ENCODE measurements at places on chromosomes 16 and 17. TPM values are rescaled to one million over a fixed set of nuclear protein-coding genes. Genes with fewer than 3 reads are reported as not detected.

Gene ACE
- total RNA-seq, result not detected

Gene TTLL6
- total RNA-seq, result not detected

Gene NMRAL1
- 53.6 TPM for total RNA-seq

Gene PHOSPHO1
- total RNA-seq, result not detected

Gene GSDMA
- 4.5 TPM for total RNA-seq

Gene TNFRSF13B
- total RNA-seq, result not detected

Gene IRX3
- not detected for total RNA-seq

Gene TLCD2
- total RNA-seq, result 0.13 TPM

Gene SNAI3
- total RNA-seq, result 14.3 TPM

Gene TNS4
- 9.0 TPM for total RNA-seq

Gene ITGA3
- total RNA-seq, result 7.9 TPM

Gene SCPEP1
- total RNA-seq, result 13.7 TPM

Gene CIITA
- 23.6 TPM for total RNA-seq

- no peaks in the 10 kb centered on the region for H3K27me3 ChIP-seq
- H3K27ac ChIP-seq, result peak overlapping the region; percentile 72
- peak overlapping the region; percentile 1 for H3K4me3 ChIP-seq
These were observed 239.9 kb downstream of the PRKCA start for GRCh38 chr17:66542129-66542966.

DNA sequence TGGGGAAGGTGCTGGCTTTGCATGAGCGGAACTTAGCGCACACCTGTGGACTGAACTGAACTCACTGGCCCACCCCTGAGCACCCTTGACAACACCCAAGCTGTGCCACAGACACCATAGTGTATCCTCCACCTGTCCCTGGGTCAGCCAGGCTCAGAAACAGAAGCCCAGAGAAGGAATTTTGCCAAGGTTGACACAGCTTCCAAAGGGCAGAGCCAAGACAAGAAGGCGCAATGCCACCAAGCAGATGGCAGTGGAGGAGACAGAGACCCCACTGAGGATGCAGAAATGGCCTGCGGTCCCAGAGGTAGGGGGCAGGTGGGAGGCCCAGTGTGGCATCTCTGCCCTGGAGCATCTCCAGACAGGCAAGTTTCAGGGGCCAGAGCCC lies 169.0 kb downstream of the ENGASE start:
- DNase-seq, result no peak
- no peaks in the 10 kb centered on the region for H3K4me1 ChIP-seq
- H3K4me3 ChIP-seq, result no peak overlapping the region
- H3K27me3 ChIP-seq, result no peaks in the 10 kb centered on the region

- no peaks in the 10 kb centered on the region for H3K27me3 ChIP-seq
- DNase-seq, result no peak
- H3K27ac ChIP-seq, result no peak overlapping the region
- no peak overlapping the region for H3K4me3 ChIP-seq
- peaks cover 3% of the 10 kb centered on the region for H3K4me1 ChIP-seq
These were observed 80.2 kb downstream of the CACNG1 start for GRCh38 chr17:67124450-67125148.

- no peak overlapping the region for H3K27ac ChIP-seq
- no peak for DNase-seq
- H3K27me3 ChIP-seq, result peaks cover 5% of the 10 kb centered on the region
- H3K4me1 ChIP-seq, result peaks cover 15% of the 10 kb centered on the region
- no peak overlapping the region for H3K4me3 ChIP-seq
These were observed 39.1 kb downstream of the SRL start for GRCh38 chr16:4202615-4203345.

GRCh38 chr17:64009571-64010402 lies 10.6 kb downstream of the ICAM2 start:
- DNase-seq, result no peak
- H3K36me3 ChIP-seq, result peaks cover 23% of the 10 kb centered on the region
- peaks cover 42% of the 10 kb centered on the region for H3K4me1 ChIP-seq

DNA sequence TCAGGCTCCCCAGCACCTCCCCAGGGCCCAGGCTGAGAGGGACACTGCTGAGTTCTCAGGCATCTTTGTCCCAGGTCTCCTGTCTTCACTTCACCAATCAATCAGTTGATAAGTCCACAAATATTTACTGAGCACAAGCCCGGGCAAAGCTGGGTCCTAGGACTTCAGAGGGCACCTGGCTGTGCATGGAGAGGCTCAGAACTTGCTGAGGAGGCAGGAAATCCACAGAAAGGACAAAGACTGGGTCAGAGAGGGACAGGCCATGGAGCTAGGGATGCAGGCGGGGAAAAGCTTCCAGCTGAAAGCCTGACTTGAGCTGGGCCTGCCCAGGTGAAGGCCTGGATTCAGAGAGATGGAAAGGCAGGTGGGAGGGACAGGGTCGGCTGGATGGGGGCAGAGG lies 33.2 kb upstream of the C1QL1 start:
- H3K27ac ChIP-seq, result no peak overlapping the region
- H3K4me3 ChIP-seq, result no peak overlapping the region
- H3K27me3 ChIP-seq, result peaks cover 15% of the 10 kb centered on the region
- no peaks in the 10 kb centered on the region for H3K4me1 ChIP-seq
- DNase-seq, result no peak

DNA sequence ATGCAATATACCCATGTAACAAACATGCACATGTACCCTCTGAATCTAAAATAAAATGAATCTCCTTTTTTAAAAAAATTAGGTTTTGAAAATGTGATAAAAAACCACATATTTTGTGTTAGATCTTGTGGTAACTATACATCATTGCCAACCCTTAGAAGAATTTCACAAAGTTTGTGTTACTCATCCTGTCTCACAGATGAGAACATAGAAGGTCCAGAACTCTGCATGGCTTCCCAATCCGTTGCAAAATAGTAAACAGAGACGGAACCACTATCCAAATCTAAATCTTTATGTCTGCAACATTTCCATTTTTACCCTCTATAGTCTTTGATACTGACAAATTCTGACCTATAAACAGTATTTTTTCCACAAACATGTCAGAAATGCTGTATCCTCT lies 759.9 kb downstream of the KCNJ2 start:
- H3K4me3 ChIP-seq, result no peak overlapping the region
- no peaks in the 10 kb centered on the region for H3K4me1 ChIP-seq
- no peaks in the 10 kb centered on the region for H3K27me3 ChIP-seq
- DNase-seq, result no peak
- H3K36me3 ChIP-seq, result no peaks in the 10 kb centered on the region
- H3K27ac ChIP-seq, result no peak overlapping the region

GRCh38 chr17:51251010-51251409 lies 8.8 kb downstream of the MBTD1 start:
- no peak overlapping the region for H3K27ac ChIP-seq
- peaks cover 31% of the 10 kb centered on the region for H3K36me3 ChIP-seq
- DNase-seq, result no peak

GRCh38 chr17:33447090-33447489 lies 154.0 kb upstream of the ASIC2 start:
- H3K36me3 ChIP-seq, result no peaks in the 10 kb centered on the region
- no peaks in the 10 kb centered on the region for H3K4me1 ChIP-seq
- no peak overlapping the region for H3K27ac ChIP-seq
- no peak overlapping the region for H3K4me3 ChIP-seq

GRCh38 chr17:6706499-6706898 lies 6.7 kb downstream of the SLC13A5 start:
- H3K4me3 ChIP-seq, result no peak overlapping the region
- peaks cover 8% of the 10 kb centered on the region for H3K4me1 ChIP-seq
- H3K36me3 ChIP-seq, result no peaks in the 10 kb centered on the region
- H3K27me3 ChIP-seq, result peaks cover 27% of the 10 kb centered on the region

DNA sequence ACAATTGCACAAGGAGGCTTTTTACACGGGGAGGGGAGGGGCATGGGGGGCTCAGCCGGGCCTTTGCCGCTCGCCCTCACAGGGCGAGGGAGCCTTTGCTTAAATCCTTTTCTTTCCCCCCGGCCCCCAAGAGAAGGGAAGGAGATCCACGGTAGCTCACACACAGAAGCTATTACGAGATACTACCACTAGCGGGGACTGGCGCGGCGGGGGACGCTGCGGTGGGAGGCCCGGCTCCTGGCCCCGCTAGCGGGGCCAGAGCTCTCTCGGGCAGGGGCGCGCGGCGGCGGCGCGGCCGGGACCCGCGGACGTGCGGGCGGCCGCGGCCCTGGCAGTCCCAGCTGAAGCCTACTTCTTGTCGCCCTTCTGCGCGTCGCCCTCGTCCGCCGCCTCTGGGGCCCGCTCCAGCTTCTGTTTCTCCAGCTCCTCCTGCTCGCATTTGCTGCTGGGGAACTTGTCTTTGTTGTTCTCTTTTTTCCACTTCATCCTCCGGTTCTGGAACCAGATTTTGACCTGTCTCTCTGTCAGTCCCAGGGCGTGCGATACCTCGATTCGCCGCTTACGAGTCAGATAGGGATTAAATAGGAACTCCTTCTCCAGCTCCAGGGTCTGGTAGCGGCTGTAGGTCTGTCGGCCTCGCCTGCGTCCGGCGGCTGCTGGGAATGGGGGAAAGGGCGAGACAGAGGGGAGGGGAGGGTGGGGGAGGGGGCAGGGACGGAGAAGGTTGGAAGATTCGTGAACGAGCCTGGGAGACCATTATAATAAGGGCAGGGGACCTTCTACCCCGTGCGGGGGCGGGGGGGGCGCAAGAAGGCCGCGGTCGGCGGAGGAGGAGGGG lies 2.0 kb downstream of the HOXB8 start:
- peak overlapping the region; percentile 41 for H3K27ac ChIP-seq
- peaks cover 49% of the 10 kb centered on the region for H3K4me1 ChIP-seq
- peaks cover 75% of the 10 kb centered on the region for H3K27me3 ChIP-seq
- H3K4me3 ChIP-seq, result peak overlapping the region; percentile 66

DNA sequence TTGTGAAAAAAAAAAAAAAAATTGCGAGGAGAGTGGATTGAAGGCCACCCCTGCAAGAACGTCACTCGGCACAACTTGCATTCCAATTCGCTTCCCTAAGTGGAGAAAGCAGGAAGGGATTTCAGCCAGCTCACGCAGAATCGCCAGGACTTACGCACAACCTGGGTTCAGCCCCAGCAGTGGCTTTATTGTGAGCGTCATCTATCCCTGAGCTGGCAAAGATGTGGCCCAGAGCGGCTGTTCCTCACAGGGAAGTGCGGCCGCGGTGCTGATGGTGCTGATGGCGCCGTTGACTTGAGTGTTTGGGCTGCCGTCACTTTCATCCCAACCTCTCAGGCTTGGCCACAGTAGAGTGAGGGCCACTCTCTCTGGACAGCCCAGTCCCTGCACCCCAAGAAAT lies 197.6 kb downstream of the NTN1 start:
- no peaks in the 10 kb centered on the region for H3K4me1 ChIP-seq
- H3K27ac ChIP-seq, result no peak overlapping the region
- no peak overlapping the region for H3K4me3 ChIP-seq
- H3K36me3 ChIP-seq, result peaks cover 5% of the 10 kb centered on the region
- no peak for DNase-seq

- DNase-seq, result no peak
- no peaks in the 10 kb centered on the region for H3K36me3 ChIP-seq
- peaks cover 33% of the 10 kb centered on the region for H3K27me3 ChIP-seq
- no peaks in the 10 kb centered on the region for H3K4me1 ChIP-seq
- no peak overlapping the region for H3K4me3 ChIP-seq
- no peak overlapping the region for H3K27ac ChIP-seq
These were observed 166.3 kb upstream of the FOXF1 start for GRCh38 chr16:86343796-86344585.

DNA sequence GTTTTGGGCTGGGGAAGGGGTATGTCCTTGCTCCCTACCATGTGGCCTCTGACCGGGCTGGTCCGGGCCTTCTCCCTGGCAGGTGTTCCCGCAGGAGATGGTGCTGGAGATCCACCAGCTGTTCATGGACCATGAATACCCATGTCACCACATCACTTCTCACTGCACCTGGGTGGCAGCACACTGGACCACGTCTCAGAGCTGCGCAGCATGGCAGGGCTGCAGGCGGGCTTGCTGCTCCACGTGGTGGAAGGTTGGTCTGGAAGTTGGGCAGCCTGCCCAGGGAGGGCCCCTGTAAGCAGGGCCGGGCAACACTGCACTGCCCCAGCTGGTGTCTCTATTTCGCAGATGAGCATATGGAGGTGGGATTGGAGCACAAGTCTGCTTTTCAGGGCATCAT lies 169.5 kb upstream of the ZNF267 start:
- DNase-seq, result no peak
- H3K27me3 ChIP-seq, result no peaks in the 10 kb centered on the region
- peaks cover 64% of the 10 kb centered on the region for H3K36me3 ChIP-seq
- no peak overlapping the region for H3K4me3 ChIP-seq
- H3K27ac ChIP-seq, result no peak overlapping the region

GRCh38 chr16:17368446-17368845 lies 102.3 kb downstream of the XYLT1 start:
- no peaks in the 10 kb centered on the region for H3K27me3 ChIP-seq
- peaks cover 65% of the 10 kb centered on the region for H3K36me3 ChIP-seq
- peak overlapping the region; percentile 80 for H3K4me3 ChIP-seq
- peaks cover 95% of the 10 kb centered on the region for H3K4me1 ChIP-seq

DNA sequence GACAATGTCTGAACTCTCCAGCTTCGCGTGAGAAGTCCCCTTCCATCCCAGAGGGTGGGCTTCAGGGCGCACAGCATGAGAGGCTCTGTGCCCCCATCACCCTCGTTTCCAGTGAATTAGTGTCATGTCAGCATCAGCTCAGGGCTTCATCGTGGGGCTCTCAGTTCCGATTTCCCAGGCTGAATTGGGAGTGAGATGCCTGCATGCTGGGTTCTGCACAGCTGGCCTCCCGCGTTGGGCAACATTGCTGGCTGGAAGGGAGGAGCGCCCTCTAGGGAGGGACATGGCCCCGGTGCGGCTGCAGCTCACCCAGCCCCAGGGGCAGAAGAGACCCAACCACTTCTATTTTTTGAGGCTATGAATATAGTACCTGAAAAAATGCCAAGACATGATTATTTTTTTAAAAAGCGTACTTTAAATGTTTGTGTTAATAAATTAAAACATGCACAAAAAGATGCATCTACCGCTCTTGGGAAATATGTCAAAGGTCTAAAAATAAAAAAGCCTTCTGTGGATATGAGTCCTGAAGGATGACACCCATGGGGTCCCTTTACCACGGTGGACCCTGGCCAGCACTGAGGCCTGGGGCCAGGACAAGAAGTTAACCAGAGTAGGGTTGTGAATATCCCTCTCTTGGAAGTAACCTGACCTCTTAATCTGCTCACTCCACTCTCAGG lies 10.5 kb upstream of the ITGAD start:
- H3K4me3 ChIP-seq, result no peak overlapping the region
- peaks cover 38% of the 10 kb centered on the region for H3K4me1 ChIP-seq
- H3K27ac ChIP-seq, result no peak overlapping the region

DNA sequence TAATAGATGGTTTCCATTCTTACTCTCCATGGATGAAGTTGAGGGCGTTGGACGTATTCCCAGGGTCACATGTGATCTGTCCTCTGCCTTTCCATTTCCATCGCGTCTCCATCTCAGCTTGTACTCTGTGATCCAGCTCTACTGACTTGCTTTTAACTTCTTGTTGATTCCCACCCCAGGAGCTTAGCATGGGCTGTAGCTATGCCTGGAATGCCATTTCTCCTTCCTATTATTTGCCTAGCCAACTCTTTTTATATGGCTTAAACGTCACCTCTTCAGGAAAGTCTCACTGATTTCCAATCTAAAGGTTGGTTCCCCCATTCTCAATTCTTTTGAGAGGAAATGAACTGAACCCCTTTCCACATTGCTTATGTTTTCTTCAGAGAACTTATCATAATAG lies 475.9 kb downstream of the XYLT1 start:
- no peak for DNase-seq
- peaks cover 7% of the 10 kb centered on the region for H3K27me3 ChIP-seq
- no peak overlapping the region for H3K4me3 ChIP-seq
- H3K4me1 ChIP-seq, result peaks cover 16% of the 10 kb centered on the region
- no peak overlapping the region for H3K27ac ChIP-seq
- H3K36me3 ChIP-seq, result no peaks in the 10 kb centered on the region

- no peak for DNase-seq
- H3K4me1 ChIP-seq, result no peaks in the 10 kb centered on the region
- no peak overlapping the region for H3K4me3 ChIP-seq
- peaks cover 6% of the 10 kb centered on the region for H3K27me3 ChIP-seq
These were observed 58.7 kb upstream of the LYRM9 start for GRCh38 chr17:27951872-27952271.

GRCh38 chr16:48231727-48232492 lies 12.2 kb upstream of the LONP2 start:
- H3K4me3 ChIP-seq, result no peak overlapping the region
- no peaks in the 10 kb centered on the region for H3K36me3 ChIP-seq
- peaks cover 20% of the 10 kb centered on the region for H3K4me1 ChIP-seq
- no peaks in the 10 kb centered on the region for H3K27me3 ChIP-seq
